ENCODE measurements at places on chromosomes 12 and 14.

DNA sequence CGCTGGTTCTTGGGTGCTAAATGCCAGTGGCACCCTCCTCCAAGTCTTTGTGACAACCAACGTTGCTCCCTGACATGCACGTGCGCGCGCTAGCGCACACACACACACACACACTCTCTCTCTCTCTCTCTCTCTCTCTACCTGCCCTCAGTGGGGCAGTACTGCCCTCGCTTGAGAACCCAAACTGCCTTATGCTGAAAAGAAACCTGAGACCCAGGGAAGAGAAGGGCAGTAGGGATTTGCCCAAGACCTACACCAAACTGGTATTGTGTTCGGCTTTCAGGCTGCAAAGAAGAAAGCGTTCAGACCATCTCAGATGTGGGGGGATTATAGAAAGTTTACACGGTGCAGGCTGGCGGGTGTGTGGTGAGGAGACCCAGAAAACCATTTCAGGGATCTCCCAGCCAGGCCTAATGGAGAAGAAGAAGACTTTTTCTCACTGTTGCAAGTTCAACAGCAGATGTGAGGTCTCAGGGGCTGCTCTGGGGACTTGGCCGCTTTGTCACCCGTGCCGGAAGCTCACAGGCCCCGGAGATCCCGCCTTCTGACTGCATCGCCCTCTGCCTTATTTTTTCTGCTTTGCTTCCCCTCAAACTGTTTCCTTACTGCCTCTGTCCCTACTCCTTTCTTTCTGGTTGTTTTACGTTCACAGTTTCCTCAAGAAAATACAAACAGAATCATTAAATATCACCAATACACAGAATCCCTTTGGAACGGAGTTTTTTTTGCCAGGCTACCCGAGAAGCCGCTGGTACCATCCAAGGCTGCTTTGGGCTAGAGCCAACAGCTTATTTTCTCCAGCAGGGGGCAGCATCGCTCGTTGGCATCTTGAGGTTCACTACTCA lies 82.4 kb downstream of the PPM1A start:
- no peak for DNase-seq

GRCh38 chr14:28783664-28784063 lies 17.1 kb downstream of the FOXG1 start:
- no peak for DNase-seq

DNA sequence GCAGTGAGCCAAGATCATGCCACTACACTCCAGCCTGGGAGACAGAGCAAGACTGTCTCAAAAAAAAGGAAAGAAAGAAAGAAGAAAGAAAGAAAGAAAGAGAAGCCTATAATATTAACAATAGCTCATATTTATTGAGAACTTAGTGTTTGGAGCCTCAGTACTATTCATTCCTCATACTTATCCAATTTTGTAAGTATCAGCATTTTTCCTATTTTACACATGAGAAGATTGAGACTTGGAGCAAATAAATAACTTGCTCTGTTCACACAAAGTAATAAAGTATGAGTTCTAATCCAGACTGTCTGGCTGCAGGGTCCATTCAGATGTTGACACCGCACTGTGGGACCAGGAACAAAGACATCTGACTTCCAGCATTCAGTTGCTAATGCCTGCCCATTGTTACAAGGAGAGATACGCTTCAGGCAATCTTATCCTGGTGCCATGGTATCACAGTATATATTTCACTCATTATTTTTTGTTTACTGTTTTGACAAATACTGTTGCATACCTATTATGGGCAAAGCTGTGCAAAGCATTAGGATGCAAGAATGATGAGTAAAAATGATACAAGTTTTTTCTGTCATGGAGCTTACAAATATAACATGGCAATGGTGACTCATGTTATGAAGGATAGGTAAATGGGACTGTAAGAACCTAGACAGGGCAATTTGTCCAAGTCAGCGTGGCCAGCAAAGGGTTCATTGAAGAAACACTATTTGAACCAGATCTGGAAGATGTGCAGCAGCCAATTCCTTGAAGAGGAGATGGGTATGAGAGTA lies 21.4 kb upstream of the TMTC2 start:
- no peak for DNase-seq

GRCh38 chr12:56900583-56900982 lies 33.6 kb downstream of the SDR9C7 start:
- no peak for DNase-seq

- DNase-seq, result no peak
Measured at GRCh38 chr14:67763158-67763822, 53.1 kb downstream of the ZFYVE26 start.

- no peak for DNase-seq
Measured at GRCh38 chr12:39946361-39947280, 159.3 kb downstream of the SLC2A13 start.

DNA sequence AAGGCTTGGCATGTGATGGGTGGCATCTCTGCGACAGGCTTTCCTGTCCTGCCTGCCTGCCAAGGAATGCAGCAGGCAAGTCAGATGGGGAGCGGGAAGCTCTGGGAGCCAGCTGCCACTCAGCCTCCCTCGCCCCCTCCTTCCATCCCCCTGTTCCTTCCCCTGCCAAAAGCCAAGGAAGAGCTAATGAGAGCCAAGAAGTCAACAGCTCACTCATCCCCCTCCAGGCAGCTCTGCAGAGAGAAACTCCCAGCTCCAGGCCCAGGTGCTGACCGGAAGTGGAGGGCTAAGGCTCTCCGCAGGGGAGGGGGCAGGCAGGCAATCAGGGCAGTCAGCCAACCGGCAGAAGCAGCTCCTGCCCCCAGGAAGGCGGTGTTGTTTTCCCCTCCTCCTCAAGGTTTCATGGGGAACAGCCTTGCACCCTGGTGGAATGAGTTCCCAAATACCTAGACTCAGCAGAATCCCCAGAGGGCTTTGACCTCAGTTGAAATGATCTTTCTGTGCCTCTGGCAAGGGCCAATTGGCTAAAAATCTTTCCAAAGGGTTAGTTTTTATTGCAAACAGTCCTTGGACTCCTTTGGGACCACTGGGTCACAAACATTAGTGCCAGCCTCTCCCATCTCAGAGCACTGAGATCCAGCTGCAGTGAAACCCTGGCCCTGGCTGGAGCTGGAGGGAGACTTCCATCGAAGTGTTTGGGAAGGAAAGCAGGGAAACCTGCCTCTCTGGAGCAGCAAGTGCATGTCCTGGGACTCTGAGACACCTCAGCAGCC lies 349.1 kb downstream of the DPF3 start:
- no peak for DNase-seq

- DNase-seq, result no peak
Measured at GRCh38 chr14:45284802-45285201, 31.8 kb upstream of the MIS18BP1 start.

DNA sequence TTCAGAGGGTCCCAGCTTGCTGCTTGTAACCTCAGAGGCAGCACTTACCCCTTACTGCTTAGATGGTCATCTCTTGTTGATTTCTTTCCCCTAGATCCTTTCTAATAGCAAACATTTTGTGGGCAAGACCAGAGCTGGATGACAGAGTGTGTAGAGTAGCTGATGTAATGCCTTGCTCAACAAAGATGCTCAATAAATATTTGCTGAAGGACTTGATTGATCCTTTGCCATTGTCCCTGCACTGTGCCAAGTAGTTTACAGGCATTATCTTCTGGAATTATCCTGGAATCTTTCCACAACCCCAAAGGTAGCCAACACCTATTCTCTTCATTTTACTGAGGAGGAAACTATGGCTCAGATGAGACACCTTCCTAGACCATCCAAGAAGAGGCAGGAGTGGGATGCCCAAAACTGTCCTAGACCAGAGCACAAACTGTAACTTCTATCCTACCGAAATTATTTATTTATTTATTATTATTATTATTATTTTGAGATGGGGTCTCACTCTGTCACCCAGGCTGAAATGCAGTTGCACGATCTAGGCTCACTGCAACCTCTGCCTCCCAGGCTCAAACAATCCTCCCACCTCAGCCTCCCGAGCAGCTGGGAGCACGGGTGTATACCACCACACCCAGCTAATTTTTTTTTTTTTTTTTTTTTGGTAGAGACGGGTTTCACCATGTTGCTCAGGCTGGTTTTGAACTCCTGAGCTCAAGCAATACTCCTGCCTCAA lies 1.4 kb downstream of the MMAB start:
- DNase-seq, result no peak

DNA sequence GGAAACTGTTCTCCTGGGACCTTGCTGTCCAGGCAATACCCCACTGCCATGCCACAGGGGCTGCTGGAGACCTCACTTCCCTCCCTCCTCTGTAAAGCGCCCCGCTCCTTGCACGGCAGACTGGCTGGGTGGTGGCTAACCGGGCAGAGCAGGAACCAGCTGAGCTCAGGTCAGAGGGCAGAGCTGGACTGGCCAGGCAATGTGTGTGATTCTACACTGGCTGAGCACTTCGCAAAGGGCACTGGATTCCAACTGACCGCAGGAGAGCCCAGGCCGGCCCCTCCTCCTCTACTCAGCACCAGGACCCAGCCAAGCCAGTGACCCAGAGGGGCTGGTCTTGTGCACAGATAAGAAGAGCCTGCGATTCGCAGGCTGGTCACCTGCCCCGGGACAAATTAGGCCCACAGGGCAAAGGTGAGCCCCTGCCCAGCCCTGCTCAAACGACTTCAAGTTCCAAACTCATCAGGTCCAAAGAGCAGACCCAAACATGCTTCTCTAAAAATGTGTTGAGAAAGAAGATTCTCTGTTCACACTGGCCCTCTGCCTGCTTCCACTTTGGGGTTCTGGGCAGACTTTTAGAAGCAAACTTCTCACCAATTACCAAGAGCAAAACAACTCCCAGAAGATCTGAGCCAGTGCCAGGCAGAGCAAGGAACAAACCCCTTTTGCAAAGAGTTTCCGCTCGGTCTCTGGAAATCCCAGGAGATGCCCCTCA lies 54.9 kb upstream of the DIO3 start:
- DNase-seq, result no peak

GRCh38 chr14:31785574-31785973 lies 224.4 kb downstream of the NUBPL start:
- DNase-seq, result no peak

- no peak for DNase-seq
Measured at GRCh38 chr14:93019367-93019843, 96.3 kb downstream of the ITPK1 start.

- no peak for DNase-seq
Measured at GRCh38 chr12:52367876-52368275, 595 bp upstream of the KRT85 start.

- no peak for DNase-seq
Measured at GRCh38 chr12:66243911-66244310, 54.9 kb downstream of the IRAK3 start.

DNA sequence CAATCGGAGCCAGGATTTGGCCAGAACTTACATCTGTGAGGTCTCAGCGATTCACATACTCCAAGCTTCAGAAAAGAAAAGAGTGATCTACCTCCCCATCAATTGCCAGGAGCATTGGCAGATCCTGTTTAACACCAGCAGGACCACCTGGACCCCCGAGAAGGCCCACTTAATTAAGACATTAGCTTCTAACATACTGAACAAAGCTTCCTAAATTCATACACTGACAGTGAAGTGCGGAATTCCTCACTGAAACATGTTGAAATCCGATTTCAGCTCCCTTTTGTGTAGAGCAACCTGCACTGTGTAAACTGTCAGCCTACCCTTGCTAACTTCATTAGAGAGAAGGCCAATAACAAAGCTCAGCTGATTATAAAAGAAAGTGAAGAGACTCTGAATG lies 274.0 kb downstream of the NOVA1 start:
- no peak for DNase-seq

DNA sequence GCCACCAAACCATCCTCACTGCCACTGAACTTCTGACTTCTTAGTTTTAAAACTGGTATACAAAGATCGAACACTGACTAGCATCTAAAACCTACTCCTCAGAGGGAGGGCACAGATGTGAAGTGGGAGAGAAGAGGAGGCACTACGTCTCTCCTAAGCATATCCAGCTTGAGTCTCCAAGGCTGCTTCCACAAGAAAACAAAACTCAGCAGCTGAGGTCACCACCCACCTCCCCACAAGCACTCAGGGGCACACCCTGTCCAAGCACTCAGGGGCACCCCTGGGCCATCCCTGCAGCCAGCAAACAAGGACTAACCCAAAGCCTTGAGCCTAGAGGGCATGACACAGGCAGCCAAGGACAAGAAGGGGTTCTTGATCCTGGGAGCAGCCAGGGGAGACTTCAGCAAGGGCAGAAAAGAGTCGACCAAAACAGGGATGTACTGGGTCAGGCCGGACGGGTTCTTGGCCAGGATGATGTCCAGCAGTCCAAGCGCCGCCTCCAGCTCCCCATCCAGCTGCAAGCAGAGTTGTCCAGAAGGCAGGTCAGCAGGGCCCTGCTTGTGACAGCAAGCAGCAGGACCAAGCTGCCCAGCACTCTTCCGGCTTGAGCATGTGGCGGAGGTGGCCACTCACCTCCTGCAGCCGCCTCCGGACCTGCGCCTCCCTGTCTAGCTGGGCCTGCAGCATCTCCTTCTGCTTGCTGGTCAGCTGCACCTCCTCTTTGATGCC lies 34.8 kb downstream of the GCN1 start:
- DNase-seq, result no peak

DNA sequence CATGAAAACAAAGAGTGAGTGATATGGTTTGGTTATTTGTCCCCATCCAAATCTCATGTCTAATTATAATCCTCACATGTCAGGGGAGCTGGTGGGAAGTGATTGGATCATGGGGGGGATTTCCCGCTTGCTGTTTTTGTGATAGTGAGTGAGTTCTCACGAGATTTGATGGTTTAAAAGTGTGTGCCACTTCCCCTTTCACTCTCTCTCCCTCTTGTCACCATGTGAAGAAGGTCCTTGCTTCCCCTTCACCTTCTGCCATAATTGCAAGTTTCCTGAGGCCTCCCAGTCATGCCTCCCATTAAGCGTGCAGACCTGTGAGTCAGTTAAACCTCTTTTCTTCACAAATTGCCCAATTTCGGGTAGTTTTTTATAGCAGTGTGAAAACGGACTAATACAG lies 2.1 kb upstream of the ATXN7L3B start:
- no peak for DNase-seq

DNA sequence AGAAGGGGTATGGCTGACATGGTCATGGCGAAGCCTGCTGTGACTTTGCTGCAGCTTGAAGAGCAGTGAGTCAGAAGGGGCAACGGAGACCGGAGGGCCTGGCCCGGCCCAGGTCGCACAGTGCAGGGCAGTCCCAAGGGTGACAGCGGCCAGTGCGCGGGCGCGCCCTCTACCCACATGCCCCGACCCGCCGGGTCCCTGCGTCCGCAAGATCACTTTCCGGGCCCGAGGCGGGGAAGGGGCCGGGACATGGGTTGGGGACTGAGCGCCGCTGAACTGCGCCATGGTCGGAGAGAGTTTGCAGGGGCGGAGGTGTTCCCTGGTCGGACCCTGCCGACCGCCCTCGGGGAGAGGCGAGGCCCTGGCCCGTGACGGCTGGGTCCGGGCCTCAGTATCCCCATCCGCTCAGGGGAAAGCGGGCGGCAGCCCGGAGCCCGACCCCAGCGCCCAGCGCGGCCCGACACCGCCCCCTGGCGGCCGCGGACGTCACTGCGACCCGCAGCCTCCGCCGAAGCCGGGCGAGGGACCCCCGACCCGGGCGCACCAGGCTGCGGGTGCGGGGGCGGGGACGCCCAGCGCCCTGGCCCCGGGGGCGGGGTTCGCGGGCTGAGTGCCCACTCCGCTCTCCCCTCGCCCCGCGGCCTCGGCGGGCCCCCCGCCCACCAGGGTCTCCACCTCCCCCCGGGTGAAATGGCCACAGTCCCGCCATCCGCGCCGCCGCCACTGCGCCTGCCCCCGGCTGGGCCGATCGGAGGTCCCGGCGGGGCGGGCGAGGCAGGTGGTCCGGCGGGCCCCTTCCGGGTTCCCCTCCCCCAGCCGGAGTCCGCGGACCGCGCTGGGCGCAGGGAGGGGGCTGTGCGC lies 7.2 kb upstream of the ANKRD9 start:
- DNase-seq, result no peak

All from AG09319 (cell line).